ENCODE measurements at places on chromosomes 13 and 19.

DNA sequence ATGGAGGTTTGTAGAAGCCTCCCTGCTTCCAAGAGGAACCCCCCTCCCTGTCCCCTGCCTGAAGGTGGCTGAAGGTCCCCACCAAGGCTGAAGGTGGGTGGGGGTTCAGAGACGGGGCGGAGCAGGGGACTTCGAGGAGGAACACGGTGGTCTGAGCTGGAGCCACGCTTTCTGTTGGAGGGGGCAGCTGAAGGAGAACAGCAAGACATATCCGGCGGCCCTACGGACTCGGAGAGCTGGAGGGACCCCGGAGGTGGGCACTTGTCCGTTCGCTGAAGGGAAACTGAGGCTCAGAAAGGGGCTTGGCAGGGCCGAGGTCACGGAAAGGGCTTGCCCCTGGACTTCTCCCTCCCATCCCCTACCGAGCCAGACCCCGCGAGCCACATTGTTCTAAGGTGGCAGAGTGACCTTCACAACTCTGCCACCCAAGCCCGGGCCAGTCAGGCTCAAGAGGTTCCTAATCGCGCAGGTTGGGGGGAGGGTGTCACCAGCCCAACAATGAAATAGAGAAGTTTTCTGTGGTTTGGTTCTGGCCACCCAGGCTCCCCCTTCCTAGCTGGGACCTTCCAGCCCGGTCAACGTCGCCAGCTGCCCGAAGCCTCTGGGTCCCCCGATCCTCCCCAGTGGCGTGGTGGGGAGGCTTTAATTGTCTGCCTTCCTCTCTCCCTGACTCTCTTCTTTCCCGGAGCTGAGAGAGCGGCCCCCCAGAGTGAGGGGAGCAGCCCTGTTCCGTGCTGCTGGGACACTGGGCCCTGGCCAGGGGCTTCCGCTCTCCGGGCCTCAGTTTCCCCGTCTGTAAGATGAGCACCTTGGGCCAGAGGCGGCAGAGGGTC is 15.5 kb upstream of the KCNN1 start:
- H3K27ac ChIP-seq: no peak overlapping the region
- no peaks in the 10 kb centered on the region for H3K36me3 ChIP-seq
- peaks cover 33% of the 10 kb centered on the region for H3K4me1 ChIP-seq
- peaks cover 71% of the 10 kb centered on the region for H3K27me3 ChIP-seq
- DNase-seq: no peak
- no peak overlapping the region for H3K4me3 ChIP-seq

DNA sequence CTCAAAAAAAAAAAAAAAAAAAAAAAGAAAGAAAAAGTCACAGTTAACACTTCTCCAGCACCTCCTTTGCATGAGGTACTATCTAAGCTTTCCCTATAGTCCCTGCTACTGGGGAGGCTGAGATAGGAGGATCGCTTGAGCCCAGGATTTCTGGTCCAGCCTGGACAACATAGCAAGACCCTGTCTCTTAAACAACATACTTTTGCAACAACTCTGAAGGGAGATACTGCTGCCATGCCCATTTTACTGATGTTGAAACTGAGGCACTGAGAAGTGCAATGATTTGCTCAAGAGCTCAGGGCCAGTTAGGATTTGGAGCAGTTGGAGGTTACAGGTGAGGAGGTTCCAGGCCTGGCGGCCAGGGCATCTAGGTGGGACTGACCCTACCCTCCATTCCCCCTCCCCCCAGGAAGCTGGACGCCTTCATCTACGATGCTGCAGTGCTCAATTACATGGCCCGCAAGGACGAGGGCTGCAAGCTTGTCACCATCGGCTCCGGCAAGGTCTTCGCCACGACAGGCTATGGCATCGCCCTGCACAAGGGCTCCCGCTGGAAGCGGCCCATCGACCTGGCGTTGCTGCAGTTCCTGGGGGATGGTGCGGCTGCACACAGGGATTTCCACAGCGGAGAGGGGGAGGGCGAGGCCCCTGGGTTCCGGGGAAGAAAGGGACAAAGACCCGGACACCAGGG is 4.3 kb upstream of the GRWD1 start:
- H3K4me1 ChIP-seq: peaks cover 11% of the 10 kb centered on the region
- DNase-seq: no peak
- peaks cover 27% of the 10 kb centered on the region for H3K27me3 ChIP-seq
- no peak overlapping the region for H3K27ac ChIP-seq

GRCh38 chr13:41402691-41403511 is 54.4 kb upstream of the RGCC start:
- no peaks in the 10 kb centered on the region for H3K4me1 ChIP-seq
- H3K36me3 ChIP-seq: no peaks in the 10 kb centered on the region
- no peak for DNase-seq
- H3K27ac ChIP-seq: no peak overlapping the region
- no peak overlapping the region for H3K4me3 ChIP-seq
- H3K27me3 ChIP-seq: no peaks in the 10 kb centered on the region

DNA sequence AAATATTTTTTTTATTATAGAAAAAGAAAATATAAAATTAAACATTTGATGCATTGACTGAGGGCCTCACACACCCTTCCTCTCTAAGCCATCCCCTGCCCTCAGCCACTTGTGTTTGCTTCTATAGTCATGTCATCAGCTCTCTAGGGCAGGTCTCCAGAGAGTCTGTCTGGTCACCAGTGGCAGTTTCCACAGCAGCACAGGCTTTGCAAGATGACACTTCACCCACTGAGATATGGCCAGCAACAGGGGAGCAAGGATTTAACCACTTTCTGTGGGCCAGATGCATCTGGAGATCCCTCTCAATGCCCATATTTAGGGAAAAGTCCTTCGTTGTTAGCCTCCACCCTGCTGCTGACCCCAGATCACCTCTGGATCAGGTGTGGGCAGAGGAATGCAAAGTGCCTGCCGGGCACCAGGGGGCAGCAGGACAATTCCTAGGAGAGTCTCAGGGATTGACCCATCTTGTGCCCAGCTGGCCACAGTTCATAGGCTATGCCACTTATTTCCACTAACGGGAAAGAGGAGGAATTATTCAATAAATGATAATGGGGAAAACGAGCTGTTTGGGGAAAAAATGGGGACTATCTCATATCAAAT is 4.8 kb downstream of the ABCC4 start:
- no peaks in the 10 kb centered on the region for H3K27me3 ChIP-seq
- DNase-seq: peak; percentile 79
- H3K4me1 ChIP-seq: peaks cover 17% of the 10 kb centered on the region
- no peak overlapping the region for H3K4me3 ChIP-seq
- H3K36me3 ChIP-seq: no peaks in the 10 kb centered on the region

All from upper lobe of right lung (tissue), 1 donor.